ENCODE measurements at places on chromosomes 16 and 17. TPM values are rescaled to one million over a fixed set of nuclear protein-coding genes. Genes with fewer than 3 reads are reported as not detected.

PIGS gene
- 50.9 TPM for total RNA-seq

GRCh38 chr17:64508683-64509082 lies 1.9 kb downstream of the CEP95 start:
- peaks cover 72% of the 10 kb centered on the region for H3K36me3 ChIP-seq
- no peak for DNase-seq
- H3K27me3 ChIP-seq, result no peaks in the 10 kb centered on the region
- H3K27ac ChIP-seq, result no peak overlapping the region
- H3K4me1 ChIP-seq, result peaks cover 7% of the 10 kb centered on the region
- peak overlapping the region; percentile 86 for H3K4me3 ChIP-seq

DNA sequence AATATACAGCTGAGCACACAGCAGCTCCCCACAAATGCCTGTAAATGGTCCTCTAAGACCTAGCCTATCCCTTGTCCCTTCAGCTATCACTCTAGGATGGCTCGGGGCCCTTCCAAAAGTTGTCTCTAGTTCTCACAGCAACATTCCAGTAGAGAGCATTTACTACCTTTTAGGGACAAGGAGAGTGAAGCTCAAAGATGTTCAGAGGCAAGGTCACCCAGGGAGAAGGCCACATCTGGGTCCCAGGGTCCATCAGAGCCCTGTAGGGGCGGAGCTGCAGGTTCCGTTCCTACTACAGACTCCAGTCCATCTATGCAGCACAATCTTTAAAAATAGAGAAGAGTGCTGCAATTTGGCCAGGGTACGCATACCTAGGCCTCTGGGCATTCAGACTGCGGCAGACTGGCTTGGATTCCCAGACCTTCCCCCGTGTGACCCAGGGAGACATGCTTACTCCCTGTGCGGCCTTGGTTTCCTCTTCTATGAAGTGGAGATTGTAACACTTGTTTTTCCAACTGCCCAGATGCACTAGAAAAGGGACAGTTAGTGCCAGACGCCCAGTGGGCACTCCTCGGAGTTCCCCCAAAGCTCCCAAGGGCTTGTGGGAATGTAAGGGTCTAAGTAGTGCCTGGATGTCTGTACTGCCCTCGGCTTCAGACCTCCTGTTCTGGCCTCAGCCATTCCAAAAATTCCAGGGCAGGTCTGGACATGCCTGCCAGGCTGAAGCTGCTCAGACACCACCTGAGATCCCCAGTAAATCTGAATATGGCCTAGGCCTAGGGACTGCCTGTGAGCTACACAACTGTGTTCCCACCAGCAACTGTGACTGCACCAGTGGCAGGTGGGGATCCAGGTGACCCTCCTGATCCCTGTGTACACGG lies 2.5 kb downstream of the SLC12A4 start:
- H3K27ac ChIP-seq, result no peak overlapping the region
- H3K4me1 ChIP-seq, result peaks cover 23% of the 10 kb centered on the region
- no peaks in the 10 kb centered on the region for H3K27me3 ChIP-seq

CDC42EP4 gene
- total RNA-seq, result 60.1 TPM

Data from Calu3 (cell line).